ENCODE measurements at places on chromosomes 2 and 18.
A peak's percentile ranks its signal among the peaks of the same experiment; 100 is the strongest.

DNA sequence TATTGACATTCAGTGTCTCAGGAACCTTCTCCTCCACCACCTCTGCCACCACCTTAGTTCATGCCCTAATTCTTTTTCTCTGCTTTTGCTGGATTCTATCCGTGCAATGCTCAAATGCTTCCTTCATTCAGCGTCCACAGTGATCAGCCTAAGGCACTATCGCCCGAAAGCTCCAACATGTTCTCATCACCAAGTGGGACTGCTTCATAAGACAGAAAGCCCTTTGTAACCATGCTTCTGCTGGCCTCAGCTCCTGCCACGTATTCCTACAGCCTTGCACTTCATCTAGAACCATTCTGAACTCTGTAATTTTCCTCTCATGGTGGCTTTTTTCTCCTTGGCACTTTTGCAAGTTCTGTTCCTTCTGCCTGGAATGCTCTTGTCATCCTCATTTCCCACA is 222.9 kb downstream of the HNMT start:
- DNase-seq: no peak

DNA sequence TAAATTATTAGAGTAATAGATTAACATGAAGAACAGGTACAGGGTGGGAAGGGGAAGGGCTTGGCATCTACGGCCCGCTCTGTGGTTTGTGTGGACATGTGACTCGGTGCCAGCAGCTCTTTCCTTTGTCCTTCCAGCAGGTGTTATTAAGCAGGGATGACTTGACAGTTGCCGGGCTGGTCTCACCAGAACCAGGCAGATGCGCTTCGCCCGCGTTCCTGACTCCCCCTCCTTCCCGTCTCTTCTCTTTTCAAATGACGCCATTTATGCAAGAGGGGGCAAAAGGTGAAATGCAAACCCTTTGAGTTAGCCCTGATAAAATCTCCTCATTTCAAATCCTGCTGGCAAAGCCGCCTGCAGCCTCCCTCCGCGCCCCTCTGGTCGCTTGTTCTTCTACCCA is 38.9 kb upstream of the MGAT4A start:
- no peak for DNase-seq

- DNase-seq: peak; percentile 70
These were observed 128.6 kb upstream of the NYAP2 start for GRCh38 chr2:225270861-225271260.

GRCh38 chr2:205563646-205564045 is 118.7 kb upstream of the NRP2 start:
- DNase-seq: no peak

DNA sequence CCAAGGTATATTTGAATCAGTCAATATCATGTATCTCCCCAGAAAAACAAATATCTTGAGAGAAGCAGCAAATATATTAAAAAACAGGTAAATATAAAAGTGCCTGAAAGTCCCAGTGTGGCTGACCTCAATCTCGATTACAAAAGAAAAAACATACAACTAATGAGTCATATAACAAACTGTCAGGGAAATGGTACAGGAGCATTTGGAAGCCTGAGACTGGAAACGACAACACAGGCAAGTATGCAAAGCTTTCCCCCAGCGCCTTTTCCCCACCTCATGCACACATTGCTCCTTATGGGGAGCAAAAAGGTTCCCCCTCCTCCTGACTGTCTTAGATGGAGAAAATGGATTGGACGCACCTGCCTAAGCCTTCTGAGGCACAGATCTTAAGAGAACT is 230.7 kb downstream of the TMX3 start:
- DNase-seq: peak; percentile 53

GRCh38 chr2:169704160-169704708 is 10.0 kb downstream of the PHOSPHO2 start:
- DNase-seq: no peak

GRCh38 chr18:52716973-52717372 is 377.0 kb downstream of the DCC start:
- no peak for DNase-seq

DNA sequence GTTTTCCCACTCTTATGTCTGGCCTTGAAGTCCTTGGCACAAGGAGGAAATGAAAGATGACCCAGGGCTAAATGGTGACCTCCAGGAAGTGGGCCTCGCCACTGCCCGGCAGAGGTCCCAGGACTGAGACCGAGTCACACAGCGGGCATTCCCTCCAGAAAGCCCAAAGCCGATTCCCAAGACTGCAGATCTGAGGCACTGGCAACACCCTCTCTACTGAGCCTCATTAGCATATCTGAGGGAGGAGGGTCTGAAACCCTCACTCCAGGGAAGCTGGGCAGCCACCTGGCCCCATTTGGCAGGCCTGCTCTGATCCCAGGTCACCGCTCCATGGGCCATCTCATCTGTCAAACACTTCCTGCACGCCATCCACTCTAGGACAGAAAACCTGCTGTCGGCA is 29.1 kb downstream of the FAM178B start:
- no peak for DNase-seq

DNA sequence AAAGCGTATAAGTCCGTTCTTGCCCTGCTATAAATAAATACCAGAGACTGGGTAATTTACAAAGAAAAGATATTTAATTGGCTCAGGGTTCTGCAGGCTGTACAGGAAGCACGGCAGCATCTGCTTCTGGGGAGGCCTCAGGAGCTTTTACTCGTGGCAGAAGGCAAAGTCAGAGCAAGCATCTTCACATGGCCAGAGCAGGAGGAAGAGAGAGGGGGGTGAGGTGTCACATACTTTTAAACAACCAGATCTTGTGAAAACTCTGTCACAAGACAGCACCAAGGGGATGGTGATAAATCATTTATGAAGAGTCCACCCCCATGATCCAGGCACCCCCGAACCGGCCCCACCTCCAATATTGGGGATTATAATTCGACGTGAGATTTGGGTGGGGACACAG is 130.6 kb downstream of the LTBP1 start:
- DNase-seq: no peak

GRCh38 chr2:229673676-229674075 is 40.7 kb downstream of the DNER start:
- no peak for DNase-seq

DNA sequence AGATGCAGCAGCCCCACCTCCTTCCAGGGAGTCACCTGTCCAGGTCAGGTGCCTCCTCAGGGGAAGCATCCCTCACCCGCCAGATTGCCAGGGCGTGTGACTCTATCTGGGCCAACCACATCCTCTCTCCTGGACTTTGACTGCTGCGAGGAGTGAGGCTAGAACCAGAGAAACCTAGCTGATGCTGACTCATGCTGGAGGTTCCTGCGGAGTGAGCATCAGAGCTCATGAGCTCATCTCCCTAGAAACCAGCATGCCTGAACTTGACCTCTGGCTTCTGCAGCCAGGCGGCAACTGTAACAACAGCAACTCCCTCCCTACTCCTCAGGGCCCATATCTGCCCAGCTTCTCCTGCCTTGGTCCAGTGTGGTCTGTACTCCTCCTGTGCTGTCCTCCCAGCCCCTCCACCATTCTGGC is 28.3 kb upstream of the NT5DC4 start:
- DNase-seq: peak; percentile 99

DNA sequence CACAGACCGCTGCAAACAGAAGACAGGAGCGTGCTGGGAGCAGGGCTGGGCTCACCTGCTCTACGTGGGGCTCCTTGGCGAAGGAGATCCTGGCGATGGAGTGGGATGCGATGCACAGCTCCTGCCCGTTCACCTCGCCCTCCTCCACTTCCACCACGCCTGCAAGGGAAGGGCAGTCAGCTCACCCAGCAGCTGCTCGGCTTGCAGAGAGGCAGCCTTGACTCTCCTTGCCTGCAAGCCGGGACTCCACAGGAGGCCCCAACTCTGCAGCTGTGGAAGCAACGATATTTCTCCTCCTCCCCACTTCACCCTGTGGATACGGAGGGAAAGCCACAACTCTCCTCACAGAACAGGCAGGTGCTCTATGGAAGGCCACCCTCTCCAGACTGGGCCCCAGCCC is 35.1 kb downstream of the THAP4 start:
- no peak for DNase-seq

GRCh38 chr18:12819322-12819721 is 64.7 kb downstream of the PTPN2 start:
- no peak for DNase-seq

- peak; percentile 72 for DNase-seq
These were observed 52.7 kb upstream of the CALCRL start for GRCh38 chr2:187500585-187501359.

DNA sequence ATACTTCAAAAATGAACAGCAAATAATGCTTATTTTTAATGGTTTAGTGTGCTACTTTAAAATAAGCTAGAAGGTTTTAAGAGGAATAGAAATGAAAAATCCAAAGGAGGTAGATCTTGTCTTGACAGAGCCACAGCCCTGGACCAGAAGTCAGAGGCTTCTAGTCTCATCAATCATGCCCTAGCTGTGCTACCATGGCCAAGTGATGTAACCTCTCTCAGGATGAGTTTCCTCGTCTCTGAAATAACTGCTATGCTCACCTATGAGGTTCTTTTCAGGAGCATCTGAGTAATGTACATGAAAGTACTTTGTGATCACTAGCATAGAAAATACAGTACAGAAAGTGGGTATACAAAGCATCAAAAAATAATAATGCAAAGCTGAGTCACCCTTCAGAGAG is 248.4 kb downstream of the PID1 start:
- DNase-seq: no peak

DNA sequence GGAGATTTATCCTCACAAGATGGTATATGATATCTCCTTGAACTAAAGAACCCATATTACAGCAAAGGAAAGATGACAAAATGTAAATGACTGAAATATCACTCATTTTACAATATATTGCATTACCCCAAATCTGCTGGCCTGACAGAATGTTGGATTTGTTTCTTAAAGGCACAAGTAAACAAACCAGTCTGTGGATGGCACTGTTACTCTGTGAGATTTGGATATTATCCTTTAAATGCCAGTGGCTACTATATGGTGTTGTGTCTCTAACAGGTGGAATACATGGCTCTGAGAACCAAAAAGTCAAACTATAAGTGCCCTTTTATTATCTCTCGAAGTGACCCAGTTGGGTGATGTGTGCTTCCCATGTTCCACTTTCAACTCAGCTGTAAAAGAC is 125.7 kb downstream of the PDE1A start:
- peak; percentile 49 for DNase-seq
